Activated CD8-positive, alpha-beta memory T cell treated with anti-CD3 and anti-CD28 coated beads for 1 hour (primary cell): ENCODE measurements at places on chromosomes 11 and 22.

- peak; percentile 58 for DNase-seq
Measured at GRCh38 chr22:49992921-49993648, 19.5 kb downstream of the IL17REL start.

DNA sequence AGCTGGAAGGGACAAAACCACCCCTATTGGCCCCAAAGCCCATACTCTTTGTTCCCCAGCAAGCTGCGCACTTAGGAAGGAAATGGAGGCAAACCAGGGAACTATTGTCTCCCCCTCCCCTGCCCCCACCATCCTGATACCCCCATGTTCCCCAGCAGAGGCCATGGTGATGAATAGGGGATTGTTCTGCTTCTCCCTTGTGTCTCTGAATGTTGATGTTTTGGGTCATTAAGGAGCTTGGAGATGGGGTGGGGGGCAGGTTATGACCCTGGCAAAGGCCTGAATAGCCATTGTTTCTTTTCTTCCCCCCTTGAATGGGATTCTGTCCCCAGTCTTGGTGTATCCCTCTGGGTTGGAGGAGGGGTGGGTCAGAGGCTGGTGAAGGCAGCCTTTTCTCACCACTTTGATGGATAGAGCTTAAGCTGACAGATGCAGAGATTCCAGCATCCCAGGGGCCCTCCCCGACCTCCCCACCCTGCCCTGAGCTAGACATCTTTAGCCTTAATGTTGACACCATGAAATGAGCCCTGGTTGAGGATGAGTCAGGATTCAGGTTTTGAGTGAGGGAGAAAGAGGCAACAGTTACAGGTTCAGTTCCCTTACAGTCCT, 8.3 kb downstream of the DTX4 start:
- no peak for DNase-seq

DNA sequence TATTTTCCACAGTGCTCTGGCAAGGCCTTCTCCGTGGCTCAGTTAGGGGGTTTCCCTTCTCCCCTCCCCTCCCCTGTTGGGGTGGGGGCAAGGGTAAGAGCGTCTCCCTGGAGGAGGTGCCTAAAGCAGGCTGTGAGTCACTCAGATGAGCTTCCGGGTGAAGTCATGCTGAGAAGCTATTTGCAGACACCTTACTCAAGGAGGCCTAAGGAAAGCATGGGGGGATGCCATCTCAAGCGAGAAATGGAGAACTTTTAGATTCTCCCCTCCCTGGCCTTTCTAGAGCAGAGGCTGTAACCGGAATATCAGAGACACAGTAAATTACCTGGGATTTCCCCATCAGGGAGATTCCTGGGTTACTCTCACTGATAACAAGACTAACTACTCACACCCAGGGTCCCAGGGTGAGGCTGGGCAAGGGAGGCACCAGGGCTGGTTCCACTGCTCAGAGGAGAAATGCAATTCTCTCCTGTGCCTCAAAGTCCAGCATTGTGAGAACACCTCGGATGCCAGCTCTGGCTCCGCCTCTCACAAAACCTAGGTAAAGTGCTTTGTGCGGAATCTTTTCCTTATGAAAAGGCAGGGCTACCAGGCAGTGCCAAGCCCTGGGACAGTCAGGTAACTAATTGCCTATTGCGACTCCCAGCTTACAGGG, 123.6 kb downstream of the ABTB2 start:
- DNase-seq = peak; percentile 44

DNA sequence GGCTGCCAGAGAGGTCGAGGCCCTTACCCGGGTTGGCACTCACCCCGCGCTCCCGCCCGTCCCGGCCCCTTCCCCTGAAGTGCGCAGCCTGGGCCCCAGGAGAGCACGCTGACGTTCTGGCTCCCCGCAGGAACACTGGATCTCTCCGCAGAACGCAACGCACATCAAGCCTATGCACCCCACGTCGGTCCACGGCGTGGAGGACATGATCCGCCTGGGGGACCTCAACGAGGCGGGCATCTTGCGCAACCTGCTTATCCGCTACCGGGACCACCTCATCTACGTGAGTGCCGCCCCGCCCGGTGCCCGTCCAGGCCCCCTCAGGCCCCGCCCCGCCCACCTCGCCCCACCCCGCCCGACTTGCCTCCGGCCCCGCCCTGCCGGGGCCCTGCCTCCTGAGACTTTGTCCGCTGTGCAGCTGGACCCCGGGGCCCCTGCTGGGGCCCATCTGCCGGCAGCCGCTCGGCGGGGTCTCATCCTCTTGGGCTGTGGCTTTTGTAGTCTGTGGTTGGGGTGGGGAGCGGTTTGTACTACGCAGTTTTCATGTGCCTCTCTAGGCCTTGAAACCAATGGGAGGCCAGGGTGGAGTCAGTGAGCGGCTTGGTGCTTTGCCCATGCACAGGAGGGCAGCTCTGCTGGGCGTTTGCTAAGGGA, 19.7 kb downstream of the MYO7A start:
- DNase-seq = peak; percentile 6

- DNase-seq = no peak
Measured at GRCh38 chr11:6601041-6601461, 2.4 kb downstream of the RRP8 start.

GRCh38 chr11:22263613-22264012, 70.7 kb downstream of the ANO5 start:
- DNase-seq = no peak

GRCh38 chr11:32184041-32184722, 93.3 kb downstream of the RCN1 start:
- no peak for DNase-seq

GRCh38 chr11:15938121-15938611, 418.2 kb downstream of the SOX6 start:
- DNase-seq = no peak

DNA sequence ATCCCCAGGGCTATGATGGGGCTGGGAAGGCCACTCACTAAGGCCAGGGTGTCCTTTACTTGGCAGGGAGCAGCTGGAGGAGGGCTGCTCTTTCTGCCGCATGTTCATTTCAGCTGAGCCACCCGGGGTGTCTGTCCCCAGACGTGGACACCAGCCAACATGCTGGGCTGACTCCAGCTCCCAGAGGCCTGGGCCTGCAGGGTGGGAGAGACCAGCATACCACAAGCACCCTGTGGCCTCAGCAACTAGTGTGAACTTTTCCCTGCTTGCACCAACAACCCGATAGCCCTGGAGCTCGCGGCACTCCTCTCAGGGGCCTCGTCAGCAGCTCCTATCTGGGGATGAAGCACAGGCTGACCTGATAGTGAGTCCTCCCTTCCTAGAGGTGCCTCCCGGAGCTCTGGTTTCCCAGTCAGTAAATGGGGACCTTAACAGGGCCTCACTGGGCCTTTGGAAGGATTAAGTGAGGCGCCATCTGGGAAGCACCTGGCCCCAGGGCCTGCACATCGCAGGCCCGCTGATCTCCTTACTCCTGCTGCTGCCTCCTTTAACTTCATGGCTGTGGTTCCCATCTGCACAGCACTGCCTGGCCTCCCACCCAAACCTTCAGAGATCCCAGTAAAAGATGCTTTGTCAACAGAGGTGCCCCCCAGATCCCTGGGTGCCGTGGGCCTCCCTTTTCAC, 83.4 kb downstream of the GALNT18 start:
- no peak for DNase-seq

GRCh38 chr11:74070723-74071492, 62.0 kb upstream of the UCP3 start:
- no peak for DNase-seq

DNA sequence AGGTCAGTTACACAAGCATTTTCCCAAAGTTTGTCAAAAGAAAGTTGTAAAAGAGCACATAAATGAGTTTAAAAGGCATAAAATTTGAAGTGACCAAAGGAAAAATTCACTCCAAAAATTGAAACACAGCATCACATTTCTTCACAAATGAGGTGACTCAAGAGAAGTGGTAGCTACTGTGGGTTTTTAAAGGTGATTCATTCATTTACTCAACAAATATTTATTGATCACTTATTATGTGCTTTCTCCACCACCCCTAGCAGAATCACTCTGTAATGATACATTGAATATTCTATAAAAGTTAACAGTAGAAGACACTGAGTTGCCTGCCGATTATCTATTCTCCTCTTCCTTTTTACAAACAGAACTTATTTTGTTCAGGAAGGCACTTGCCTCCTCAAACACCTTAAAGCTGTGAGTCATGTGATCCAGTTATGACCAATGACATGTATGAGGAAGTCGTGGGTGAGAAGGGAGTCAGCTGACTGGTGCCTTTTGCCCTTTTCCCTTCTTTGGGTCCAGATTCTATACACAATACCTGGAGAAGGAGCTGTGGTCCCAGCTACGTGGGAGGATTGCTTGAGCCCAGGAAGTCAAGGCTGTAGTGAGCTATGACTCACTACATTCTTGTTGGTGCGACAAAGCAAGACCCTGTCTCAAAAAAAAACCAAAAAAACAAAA, 67.7 kb upstream of the CLNS1A start:
- no peak for DNase-seq

GRCh38 chr11:75795276-75796090, 19.5 kb upstream of the UVRAG start:
- DNase-seq = no peak

- DNase-seq = no peak
Measured at GRCh38 chr22:46082633-46083032, 67.7 kb upstream of the PPARA start.

DNA sequence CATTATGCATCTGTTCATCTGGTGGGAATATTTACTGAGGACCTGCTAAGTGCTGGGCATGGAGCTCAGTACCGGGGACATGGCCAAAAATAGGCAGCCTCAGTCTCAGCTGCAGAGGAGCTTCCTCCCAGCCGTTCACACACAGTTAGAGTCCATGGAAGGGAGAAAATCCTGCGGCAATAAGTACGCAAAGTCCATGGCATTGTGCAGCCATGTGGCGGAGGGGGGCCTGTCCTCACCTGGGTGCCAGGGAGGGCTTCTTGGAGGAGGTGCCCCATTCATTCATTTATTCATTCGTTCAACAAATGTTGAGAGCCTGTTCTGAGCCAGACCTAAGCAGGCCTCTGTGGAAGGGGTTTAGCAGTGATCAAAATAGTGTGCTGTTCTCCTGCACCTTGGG, 59.3 kb upstream of the ANO1 start:
- DNase-seq = no peak

GRCh38 chr11:350723-351255, 18.5 kb upstream of the B4GALNT4 start:
- no peak for DNase-seq

DNA sequence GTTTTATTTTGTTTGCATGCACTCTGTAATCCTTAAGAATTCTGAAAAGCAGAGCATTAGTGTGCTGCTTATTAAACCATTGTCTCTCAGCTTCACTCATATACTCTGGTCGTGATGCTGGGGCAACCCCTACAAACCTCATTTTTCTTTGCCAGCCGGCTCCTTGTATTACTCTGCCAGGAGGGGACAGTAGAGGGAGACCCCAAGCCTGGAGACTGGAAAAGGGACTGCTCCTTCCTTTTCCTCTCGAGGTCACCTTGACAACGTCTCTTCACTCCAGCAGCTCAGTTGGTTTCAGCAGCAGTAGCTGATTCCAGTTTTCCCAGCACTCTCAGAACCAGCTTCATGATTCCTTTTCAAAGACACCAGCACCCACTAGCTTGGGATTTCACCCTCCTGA, 2.8 kb upstream of the JHY start:
- DNase-seq = no peak

DNA sequence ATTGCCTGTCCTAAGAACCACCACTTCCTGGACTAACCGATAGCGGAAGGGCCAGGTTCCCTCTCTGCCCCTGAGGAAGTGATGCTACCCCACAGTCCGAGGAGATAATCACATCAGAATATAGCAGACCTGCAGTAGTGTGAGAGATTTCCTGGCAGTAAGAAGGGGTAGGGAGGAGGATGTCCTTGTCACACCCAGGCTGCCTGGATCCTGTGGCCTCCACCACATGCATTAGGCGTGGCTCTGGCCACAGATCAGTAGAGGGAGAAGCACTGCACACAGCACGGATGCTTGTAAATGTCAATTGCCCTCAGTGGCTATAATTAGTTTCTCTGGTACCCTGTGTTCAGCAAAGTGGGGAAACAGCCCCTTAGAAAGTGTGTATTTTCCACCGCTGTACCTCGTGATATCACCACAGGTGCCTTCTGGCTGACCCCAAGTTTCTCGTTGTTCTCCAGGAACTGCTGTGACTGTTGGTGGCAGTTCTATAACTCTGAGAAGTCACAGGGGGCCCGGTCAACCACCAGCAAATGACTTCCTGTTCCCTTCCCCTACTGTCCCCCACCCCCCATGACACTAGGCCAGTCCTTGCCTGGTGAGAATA, 61.8 kb downstream of the UBASH3B start:
- peak; percentile 17 for DNase-seq

DNA sequence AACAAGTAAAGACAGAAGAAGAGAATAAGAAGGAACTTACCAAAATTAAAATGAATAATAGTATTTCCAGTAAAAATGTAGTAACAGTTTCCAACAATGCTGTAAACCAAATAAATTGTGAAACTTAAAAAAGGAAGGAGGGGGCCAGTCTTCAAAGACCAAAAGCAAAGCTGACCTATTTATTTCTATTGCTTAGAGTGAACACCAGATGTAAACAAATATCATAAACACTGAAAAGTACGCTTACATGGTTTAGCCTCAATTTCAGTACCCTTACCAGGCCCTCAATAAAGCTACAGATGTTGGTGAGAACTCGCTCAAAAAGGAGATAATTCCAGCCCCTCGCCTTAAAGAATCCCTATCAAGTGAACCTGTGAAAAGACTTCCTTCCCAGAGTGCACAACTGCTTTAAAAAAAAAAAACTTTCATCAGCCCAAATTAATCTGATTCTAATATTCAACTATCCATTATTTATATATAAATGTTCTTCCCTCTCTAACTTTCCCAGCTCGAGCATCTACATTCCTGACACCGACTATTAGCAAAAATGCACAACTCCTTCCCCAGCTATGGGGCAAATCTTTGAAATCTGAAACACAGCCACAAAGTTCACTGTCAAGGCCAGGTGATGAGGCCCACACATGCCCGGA, 2.4 kb downstream of the PHF21A start:
- DNase-seq = no peak

GRCh38 chr11:129451524-129451923, 75.9 kb downstream of the BARX2 start:
- DNase-seq = no peak

GRCh38 chr22:45587638-45588505, 83.8 kb upstream of the ATXN10 start:
- DNase-seq = no peak

- no peak for DNase-seq
Measured at GRCh38 chr11:124467381-124467927, 22.0 kb upstream of the OR8B8 start.

GRCh38 chr11:71340086-71340606, 87.8 kb upstream of the SHANK2 start:
- DNase-seq = no peak

- DNase-seq = no peak
Measured at GRCh38 chr11:123544631-123545375, 109.6 kb downstream of the SCN3B start.

DNA sequence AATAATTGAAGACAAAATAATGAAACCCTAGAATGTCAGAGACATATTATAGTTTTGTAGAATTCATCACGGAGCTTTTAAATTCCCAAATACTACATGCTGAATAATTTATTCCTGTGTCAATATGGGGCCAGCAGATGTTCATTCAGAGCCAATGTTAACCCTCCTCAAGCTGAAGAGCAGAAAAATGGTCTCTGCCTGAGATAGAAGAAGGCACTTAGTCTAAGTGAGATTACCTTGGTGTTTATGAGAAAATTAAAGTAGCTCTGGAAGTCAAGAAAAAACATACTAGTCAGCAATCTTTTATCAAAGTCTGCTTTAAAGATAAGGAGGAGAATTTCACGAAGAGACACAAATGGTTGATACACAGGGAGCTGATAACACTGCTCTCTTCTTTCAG, 328.2 kb downstream of the TTC28 start:
- DNase-seq = no peak

- DNase-seq = no peak
Measured at GRCh38 chr11:121521145-121522042, 68.6 kb upstream of the SORL1-AS1 start.

- no peak for DNase-seq
Measured at GRCh38 chr11:2566223-2567025, 121.6 kb downstream of the KCNQ1 start.
